GM23248 (cell line): ENCODE measurements at places on chromosomes 16 and 17. TPM values are rescaled to one million over a fixed set of nuclear protein-coding genes. Genes with fewer than 3 reads are reported as not detected.
A peak's percentile ranks its signal among the peaks of the same experiment; 100 is the strongest.

The VPS35 gene
- 86.8 and 91.1 TPM in 2 replicates for polyA plus RNA-seq

The KCNJ12 gene
- polyA plus RNA-seq: 0.29 and 0.33 TPM in 2 replicates

The ZNF750 gene
- polyA plus RNA-seq: 0.11 TPM in 1 of 2 replicates, not detected in the other

The TEKT5 gene
- polyA plus RNA-seq: not detected in 2 replicates

DNA sequence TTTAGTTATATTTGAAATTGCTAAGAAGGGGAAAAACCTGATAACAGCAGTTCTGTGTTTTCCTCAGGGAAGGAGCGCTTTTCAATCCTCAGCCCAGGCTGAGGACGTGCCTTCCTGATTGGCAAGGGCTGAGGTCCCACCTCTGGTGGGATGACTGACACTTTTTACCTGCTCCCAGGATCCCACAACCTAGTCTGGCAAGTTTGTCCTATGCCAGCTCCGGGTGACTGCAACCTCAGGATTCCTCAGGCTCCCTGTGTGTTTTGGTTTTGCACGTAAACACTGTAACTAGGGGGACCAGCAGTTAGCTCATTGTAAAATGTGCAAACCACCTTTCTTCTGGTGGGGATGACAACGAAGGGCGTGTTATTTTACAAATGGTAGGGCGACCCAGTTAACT lies 7.5 kb downstream of the MARCHF10 start:
- DNase-seq: peak; percentile 55
- H3K4me1 ChIP-seq: peaks cover 14% of the 10 kb centered on the region
- no peak overlapping the region for H3K4me3 ChIP-seq
- H3K27me3 ChIP-seq: no peaks in the 10 kb centered on the region

- no peak overlapping the region for H3K27ac ChIP-seq
- no peak for DNase-seq
- no peaks in the 10 kb centered on the region for H3K36me3 ChIP-seq
- no peaks in the 10 kb centered on the region for H3K4me1 ChIP-seq
These were observed 160.3 kb upstream of the DYNLRB2 start for GRCh38 chr16:80380514-80380913.

DNA sequence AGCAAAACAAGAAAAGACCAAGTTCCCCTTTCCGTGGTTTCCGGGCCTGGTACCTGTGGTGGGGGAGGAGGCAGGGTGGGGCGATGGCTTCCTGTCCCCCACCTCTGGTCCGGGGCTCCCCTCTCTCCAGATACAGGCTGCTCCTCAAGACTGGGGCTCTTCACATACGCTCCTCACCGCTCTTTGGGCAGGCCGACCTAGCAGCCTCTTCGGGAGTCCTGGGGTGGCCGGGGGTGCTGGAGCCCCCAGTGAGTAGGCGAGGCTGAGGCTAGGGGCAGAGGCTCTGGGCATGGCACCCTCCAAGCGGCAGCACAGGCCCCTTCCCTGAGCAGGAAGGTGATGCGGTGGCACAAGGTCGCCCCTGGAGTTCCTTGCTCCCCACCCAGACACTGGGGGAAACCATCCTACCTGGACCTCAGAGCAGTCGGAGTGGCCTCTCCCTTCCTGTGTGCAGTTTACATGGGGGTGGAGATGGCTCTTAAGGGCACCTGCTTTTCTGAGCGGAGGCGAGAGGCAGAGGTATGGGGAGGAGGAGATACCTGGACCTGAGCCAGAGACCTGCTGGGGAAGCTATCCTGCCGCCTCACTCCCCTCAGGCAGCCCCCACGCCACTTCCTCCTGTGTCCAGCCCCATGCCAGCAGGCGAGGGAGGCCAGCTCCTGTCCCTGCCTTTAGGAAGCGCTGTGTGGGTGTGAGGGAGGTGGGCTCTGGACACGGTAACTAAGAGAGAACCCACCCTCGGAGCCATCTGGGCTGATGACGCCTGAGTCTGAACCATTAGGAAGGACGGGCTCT lies 891 bp downstream of the CORO1A start:
- no peaks in the 10 kb centered on the region for H3K36me3 ChIP-seq
- no peak for DNase-seq
- peak overlapping the region; percentile 79; the same call in 1 of the 2 replicates for H3K4me3 ChIP-seq
- H3K27me3 ChIP-seq: no peaks in the 10 kb centered on the region
- no peaks in the 10 kb centered on the region for H3K4me1 ChIP-seq
- no peak overlapping the region for H3K27ac ChIP-seq

DNA sequence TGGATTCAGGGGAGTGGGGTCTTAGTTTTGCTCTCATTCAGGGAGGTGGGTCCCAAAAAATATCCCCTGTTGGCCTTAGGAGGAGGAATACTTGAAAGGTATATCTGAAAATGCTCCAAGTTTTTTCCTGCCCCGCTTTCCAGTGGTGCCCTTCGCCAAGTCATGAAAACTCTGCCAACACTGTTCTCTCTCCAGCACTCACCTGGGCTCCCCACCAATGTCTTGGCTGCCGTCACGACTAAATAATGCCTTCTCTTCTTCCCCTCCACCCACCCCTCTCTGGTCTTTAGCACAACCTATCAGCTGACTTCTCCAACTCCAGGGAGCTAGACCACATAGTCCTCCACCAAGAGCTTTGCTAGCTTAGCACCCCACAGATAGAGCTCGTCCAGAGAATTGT lies 30.6 kb downstream of the ZFHX3 start:
- no peak overlapping the region for H3K4me3 ChIP-seq
- no peak overlapping the region for H3K27ac ChIP-seq
- H3K36me3 ChIP-seq: no peaks in the 10 kb centered on the region
- peaks cover 24% of the 10 kb centered on the region for H3K4me1 ChIP-seq
- DNase-seq: no peak

DNA sequence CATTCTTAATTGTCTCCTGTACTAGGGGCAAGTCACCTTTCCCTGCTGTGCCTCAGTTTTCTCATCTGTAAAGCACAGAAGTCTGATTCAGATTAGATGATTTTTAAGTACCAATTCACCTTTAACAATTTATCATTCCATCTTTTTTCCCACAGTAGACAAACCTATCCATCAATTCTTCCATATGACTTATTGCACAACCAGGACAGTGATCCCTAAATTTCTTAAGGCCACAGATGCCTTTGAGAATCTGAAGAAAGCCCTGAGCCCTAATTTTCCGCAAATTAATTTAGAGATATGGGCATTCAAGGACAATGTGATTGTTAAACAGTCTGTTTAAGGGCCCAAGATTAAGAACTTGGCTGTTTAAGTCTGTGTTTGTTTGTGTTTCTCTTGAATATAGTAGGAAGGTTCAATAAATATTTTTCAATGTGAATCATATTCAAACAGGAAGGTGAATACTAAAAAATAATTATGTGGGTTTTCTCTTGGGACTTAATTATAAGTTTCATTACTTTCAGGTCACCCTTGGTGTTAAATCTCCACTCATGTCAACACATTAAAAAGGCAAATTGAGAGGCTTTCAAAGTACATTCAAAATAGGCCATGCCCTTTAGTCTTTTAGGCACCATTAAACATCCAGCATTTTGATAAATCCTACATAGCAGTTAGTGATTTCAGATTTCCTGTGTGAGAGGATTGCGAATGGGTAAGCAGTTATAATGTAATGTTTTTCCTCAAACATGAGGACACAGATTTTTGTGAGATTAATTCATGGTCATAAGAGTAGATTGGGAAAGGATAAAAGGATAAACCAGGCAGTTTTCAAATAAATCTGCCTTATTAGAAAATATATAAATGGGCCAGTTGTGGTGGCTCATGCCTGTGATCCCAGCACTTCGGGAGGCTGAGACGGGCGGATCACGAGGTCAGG lies 34.9 kb upstream of the MMD start:
- peaks cover 55% of the 10 kb centered on the region for H3K4me1 ChIP-seq
- H3K27ac ChIP-seq: no peak overlapping the region
- DNase-seq: peak; percentile 23
- H3K4me3 ChIP-seq: no peak overlapping the region
- no peaks in the 10 kb centered on the region for H3K36me3 ChIP-seq

DNA sequence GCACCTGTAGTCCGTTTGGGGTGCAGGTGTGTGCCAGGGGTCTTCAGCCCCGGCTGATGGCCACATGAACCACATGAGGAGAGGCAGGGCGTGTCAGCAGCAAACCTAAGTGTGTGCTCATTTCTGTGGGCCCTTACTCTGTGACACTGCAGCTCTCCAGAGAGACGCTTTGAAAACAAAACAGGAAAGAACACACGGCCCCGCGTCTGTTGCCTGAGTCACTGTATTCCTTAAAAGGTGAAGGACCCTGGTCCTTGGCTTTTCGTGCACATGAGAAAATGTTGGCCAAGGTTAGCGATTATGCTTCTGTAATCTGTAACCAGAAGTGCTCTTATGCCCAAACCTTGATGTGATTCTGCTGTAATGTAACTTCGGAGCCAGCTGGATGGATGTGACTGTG lies 22.6 kb downstream of the ENDOV start:
- no peak overlapping the region for H3K27ac ChIP-seq
- no peaks in the 10 kb centered on the region for H3K4me1 ChIP-seq
- no peaks in the 10 kb centered on the region for H3K36me3 ChIP-seq
- no peaks in the 10 kb centered on the region for H3K27me3 ChIP-seq
- DNase-seq: no peak

GRCh38 chr17:66964930-66965800 lies 658 bp downstream of the CACNG4 start:
- DNase-seq: no peak
- no peaks in the 10 kb centered on the region for H3K4me1 ChIP-seq
- no peaks in the 10 kb centered on the region for H3K36me3 ChIP-seq
- peak overlapping the region; percentile 35; the same call in 1 of the 2 replicates for H3K4me3 ChIP-seq
- peaks cover 76% of the 10 kb centered on the region for H3K27me3 ChIP-seq
- no peak overlapping the region for H3K27ac ChIP-seq

GRCh38 chr17:57638284-57638683 lies 106.8 kb downstream of the CCDC182 start:
- H3K4me1 ChIP-seq: no peaks in the 10 kb centered on the region
- no peak for DNase-seq
- H3K36me3 ChIP-seq: no peaks in the 10 kb centered on the region
- no peak overlapping the region for H3K4me3 ChIP-seq
- H3K27me3 ChIP-seq: no peaks in the 10 kb centered on the region
- no peak overlapping the region for H3K27ac ChIP-seq

DNA sequence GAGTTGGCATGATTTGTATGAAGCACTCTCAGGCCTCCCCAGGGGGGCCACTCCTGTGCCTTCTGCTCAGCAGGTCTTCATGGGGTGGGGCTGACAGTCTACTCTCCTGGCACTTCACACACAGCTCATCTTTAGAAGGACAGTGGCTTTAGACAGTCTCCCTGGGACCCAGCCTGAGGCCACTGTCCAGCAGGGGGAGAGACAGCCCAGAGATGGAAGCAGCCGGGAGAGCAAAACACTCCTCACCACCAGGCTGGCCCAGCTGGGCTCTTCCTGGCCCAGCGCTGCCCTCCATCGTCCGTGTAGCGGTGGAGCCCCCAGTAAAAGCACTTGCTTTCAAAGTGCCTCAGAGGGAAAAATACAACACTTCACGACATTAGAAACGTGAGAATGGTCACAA lies 62.0 kb upstream of the CRHR1 start:
- peaks cover 16% of the 10 kb centered on the region; the same call in 1 of the 2 replicates for H3K27me3 ChIP-seq
- no peaks in the 10 kb centered on the region for H3K36me3 ChIP-seq
- no peak overlapping the region for H3K27ac ChIP-seq
- no peak overlapping the region for H3K4me3 ChIP-seq
- no peaks in the 10 kb centered on the region; the same call in 1 of the 2 replicates for H3K4me1 ChIP-seq

DNA sequence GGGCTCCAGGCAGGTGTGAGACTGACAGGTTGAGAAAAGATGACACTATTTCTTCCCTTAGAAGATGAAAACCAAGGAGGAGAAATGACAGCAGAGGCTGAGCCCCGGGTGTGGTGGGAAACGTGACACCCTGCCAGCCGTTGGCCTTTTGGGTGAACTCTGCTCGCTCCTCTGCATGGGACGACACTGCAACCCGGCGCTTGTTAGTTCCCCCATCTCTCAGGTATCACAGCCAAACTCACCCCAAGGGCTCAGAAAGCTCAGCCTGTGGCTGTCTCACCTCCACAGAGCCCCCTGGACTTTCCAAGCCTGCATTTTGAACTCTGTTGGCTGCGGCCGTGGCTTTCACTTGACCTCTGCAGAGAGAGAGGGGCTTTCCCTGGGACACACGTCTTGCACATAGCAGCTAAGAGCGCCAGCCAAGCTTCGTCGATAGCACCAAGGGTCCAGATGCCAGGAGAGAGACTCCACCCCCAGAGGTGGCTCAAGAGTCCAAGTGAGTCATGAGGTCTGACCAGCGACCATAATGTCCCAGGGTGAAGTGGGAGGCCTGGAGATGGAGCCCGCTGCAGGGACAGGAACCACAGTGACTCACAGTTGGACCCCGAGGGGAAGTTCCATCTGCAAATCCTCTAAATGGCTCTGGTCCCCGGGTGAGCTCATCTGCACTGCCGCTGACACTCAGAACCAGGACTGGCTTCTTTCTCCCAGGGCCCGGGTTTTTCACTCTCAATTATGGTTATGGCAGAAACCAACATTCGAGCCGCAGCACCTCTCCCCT lies 301.9 kb downstream of the SOX9 start:
- DNase-seq: peak; percentile 93
- peak overlapping the region; percentile 39 for H3K4me3 ChIP-seq
- no peaks in the 10 kb centered on the region for H3K27me3 ChIP-seq
- peaks cover 33% of the 10 kb centered on the region for H3K4me1 ChIP-seq

- H3K36me3 ChIP-seq: no peaks in the 10 kb centered on the region
- no peaks in the 10 kb centered on the region for H3K27me3 ChIP-seq
- H3K27ac ChIP-seq: peak overlapping the region; percentile 15; the same call in 1 of the 2 replicates
- H3K4me3 ChIP-seq: no peak overlapping the region
- DNase-seq: no peak
These were observed 8.0 kb downstream of the TAX1BP3 start for GRCh38 chr17:3660311-3660891.

DNA sequence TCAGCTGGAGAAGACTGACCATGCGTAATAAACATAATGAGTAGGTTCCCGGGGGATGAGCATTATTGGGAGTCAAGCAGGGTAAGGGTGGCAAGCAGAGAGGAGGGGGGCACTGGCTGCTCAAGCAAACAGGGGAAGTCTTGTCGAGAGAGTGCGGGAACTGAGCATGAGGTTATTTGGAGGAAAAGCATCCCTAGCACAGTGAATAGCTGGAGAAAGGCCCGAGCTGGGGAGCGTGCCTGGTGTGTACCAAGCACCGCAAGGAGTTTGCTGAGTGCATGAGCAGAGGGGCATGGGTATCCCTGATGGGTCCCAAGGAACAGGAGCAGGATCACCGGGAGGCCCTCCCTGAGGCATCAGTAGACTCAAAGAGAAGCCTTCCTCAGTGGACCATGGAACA lies 17.2 kb downstream of the CYTH1 start:
- H3K36me3 ChIP-seq: no peaks in the 10 kb centered on the region
- DNase-seq: no peak
- H3K4me1 ChIP-seq: peaks cover 24% of the 10 kb centered on the region
